ENCODE measurements at places on chromosomes 16 and 17. TPM values are rescaled to one million over a fixed set of nuclear protein-coding genes. Genes with fewer than 3 reads are reported as not detected.

HOXB13 gene
- total RNA-seq, result 4.1 TPM

ABCC3 gene
- 22.9 TPM for total RNA-seq

CCL14 gene
- not detected for total RNA-seq

PLCD3 gene
- total RNA-seq, result 25.8 TPM

HBM gene
- not detected for total RNA-seq

COG1 gene
- total RNA-seq, result 18.6 TPM

KRT24 gene
- total RNA-seq, result not detected

MC1R gene
- total RNA-seq, result 12.2 TPM

CA4 gene
- total RNA-seq, result not detected

PITPNM3 gene
- 1.1 TPM for total RNA-seq

ENPP7 gene
- total RNA-seq, result not detected

NUDT16L1 gene
- total RNA-seq, result 32.3 TPM

KCNJ2 gene
- total RNA-seq, result 2.8 TPM

CFAP97D1 gene
- not detected for total RNA-seq

ATP5PD gene
- 237 TPM for total RNA-seq

ZG16 gene
- total RNA-seq, result not detected

TPSG1 gene
- total RNA-seq, result not detected

TMEM238L gene
- not detected for total RNA-seq

DPEP3 gene
- total RNA-seq, result not detected

SPAG5 gene
- total RNA-seq, result 97.4 TPM

GPT2 gene
- total RNA-seq, result 58.0 TPM

BCL6B gene
- not detected for total RNA-seq

C17orf113 gene
- total RNA-seq, result 2.9 TPM

CHST5 gene
- total RNA-seq, result 0.16 TPM

EDC4 gene
- 94.4 TPM for total RNA-seq

B3GNT9 gene
- total RNA-seq, result 0.42 TPM

KRTAP4-4 gene
- not detected for total RNA-seq

HOXB6 gene
- 11.9 TPM for total RNA-seq

FBXO39 gene
- not detected for total RNA-seq

ARHGDIG gene
- total RNA-seq, result 4.5 TPM

FZD2 gene
- 7.5 TPM for total RNA-seq

SLC16A6 gene
- total RNA-seq, result 0.79 TPM

GDPD3 gene
- 0.30 TPM for total RNA-seq

LGALS9B gene
- not detected for total RNA-seq

Measured in A375 (cell line).